Right ventricle myocardium superior (tissue), 1 donor: ENCODE measurements at places on chromosomes 16 and 17.

DNA sequence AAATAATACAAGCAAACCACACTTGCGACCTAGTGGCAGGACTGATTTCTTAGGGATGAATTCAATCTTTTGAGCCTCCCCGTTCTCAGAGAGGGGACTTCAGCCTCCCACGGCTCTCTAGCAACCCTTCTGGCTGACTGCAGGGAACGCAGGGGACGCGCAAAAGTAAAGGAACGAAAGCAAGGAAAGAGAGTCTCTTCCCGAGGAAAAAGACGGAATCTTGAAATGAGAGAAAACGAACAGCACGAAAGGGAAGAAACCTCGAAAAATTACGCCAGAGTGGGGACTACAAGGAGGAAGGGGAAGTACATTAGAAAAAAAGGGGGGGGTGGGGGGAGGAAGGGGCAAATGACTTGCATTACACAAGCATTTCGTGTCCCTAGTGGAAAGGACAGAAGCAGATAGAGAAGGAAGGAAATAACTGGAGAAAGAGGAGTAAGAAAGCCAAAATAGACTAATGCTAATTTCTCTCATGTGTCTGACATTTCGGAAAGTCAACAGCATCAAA lies 1.2 kb downstream of the GRB2 start:
- peak; percentile 60 for DNase-seq

DNA sequence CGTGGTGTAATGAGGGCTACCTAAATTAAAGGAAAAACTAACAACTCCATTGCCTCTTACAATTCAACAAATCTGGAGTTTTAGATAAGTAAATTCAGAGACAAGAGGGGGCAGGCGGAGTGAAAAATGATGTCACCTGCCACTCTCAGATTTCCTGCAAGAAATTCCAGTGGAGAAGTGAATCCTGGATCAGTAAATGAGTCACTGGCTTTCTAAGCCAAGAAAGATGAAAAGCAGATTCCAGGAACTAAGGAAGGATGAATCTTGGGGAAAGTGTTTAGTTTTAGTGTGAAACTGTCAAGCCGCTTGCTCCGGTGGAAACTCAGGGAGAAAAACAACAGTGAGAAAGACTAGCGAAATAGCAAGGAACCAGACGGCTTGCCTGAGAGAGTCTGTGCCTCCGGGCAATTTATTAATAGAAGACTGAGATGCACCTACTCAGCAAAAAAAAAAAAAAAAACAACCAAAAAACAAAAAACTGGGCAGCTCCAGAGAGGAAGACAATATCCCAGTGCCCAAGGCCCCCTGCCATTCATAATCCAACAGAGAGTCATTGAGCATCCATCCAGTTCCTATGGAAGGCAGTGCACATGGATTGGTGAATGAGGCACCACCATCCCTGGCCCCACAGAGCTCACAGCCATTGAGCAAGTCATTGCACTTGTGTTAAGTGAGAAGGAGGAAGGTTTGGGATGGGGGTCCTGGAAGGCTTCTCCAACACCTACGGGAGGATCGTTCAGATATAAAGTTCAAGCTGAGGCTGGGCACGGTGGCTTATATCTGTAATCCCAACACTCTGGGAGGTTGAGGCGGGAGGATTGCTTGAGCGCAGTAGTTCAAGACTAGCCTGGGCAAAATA lies 12.1 kb upstream of the RIPOR1 start:
- no peak for DNase-seq

- no peak for DNase-seq
Observed at GRCh38 chr16:79786389-79786788, 185.9 kb upstream of the MAF start.

DNA sequence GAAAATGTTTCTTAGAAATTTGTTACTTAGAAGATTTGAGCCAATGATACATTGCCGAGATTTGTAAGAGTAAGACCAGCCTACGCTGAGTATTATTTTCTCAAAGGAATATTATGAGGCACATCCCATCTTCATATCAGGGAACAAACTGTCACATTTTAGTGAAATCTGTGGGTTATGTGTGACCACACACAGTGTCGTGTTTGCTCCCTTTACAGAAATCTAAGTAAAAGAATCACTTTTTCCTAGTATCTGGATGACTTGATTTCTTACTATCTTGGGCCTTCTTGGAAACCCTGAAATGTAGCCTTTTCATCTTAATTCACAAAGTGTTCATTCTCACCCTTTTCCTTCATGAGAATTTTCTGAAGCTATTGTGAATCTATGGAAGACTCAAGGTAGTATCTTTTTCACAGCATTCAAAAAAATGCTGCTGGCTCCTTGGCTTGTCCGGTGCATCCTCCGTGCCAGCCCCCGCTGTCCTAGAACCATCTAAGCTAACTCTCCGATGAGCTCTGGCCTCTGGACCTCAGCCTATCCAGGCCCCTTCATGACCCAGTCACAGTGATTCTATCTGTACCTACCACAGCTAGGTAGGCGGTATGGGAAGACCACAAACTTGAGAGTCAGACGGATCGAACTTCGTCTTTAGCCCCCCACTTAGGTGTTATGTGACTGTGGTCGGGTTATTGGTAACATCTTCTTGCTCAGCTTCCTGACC lies 524.3 kb downstream of the MAF start:
- no peak for DNase-seq

DNA sequence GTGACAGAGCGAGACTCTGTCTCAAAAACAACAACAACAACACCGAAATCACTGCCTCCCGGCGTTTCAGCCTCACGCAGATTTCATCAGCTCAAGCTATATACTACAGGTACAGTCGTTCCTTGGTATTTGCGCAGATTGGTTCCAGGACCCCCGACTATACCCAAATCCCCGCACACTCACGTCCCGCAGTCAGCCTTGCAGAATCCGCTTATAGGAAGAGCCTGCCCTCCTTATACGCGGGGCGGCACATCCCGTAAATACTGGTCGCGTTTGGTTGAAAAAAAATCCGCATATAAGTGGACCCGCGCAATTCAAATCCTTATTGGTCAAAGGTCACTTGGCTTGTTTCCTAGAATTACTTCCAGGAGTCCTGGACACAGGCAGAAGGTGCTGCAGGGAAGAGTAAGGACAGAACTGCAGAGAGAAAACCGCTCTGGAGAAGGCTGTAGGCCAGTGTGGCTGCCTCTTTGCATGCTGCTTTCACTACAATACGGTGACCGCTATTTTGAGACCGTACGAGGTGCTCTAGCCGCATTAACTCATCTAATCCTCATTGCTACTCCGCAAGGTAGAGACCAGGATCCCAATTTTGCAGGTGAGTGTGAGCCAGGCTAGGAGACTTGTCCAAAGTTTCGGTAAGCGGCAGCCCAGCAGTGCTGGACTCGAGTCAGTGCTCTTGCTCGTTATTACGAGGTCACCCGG lies 718 bp downstream of the NDUFAB1 start:
- no peak for DNase-seq
